ENCODE measurements at places on chromosomes 2 and 18. TPM values are rescaled to one million over a fixed set of nuclear protein-coding genes. Genes with fewer than 3 reads are reported as not detected.

The UGT1A4 gene
- total RNA-seq: not detected

The STARD6 gene
- not detected for total RNA-seq

GRCh38 chr18:59725142-59725541 is 27.9 kb upstream of the CCBE1 start:
- peak; percentile 22 for DNase-seq

DNA sequence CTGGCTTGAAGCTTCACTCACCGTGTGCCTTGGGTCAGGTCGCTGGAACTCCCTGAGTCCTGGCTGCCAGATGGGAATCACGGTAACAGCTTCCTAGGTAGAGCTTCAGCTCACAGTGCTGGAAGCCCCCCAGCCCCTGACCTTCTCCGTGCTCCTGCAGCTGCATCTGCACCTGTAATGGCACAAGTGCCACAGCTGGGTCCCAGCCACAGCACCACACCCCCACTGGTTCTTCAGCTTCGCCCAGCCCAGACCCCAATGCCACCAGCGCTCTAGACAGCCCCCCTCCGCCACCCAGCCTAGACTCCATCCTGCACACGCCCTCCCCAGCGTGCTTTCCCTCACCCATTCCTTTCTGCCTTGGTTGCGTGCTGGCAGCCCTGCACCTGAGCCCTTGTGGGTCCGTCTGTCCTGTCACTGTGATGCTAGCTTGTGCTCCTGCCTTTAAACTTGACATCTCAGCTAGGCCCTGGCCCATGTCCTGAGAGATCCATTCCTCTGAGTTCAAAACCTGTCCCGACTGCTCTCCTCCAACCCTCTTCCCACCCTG is 7.6 kb upstream of the ESPNL start:
- no peak for DNase-seq

- no peak for DNase-seq
These were observed 2.0 kb upstream of the C2orf68 start for GRCh38 chr2:85613717-85614515.

DNA sequence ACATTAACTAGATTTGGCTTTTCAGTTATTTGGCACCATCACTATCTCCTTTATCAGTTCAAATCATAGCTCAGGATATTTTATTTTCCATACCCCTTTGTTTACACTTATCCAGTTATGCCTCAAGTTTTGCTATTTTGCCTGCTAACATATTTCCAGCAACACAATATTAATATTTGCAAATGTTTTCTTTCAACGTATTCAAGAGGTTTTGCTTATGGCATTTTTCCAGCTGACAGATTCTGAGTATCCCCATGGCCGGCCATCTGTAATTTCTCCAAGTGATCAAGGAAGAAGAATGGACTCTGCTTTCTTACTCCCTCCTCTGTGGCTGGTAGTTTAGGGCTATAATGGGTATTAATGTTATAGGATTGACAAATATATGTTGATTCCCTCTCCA is 49.4 kb downstream of the RND3 start:
- no peak for DNase-seq

DNA sequence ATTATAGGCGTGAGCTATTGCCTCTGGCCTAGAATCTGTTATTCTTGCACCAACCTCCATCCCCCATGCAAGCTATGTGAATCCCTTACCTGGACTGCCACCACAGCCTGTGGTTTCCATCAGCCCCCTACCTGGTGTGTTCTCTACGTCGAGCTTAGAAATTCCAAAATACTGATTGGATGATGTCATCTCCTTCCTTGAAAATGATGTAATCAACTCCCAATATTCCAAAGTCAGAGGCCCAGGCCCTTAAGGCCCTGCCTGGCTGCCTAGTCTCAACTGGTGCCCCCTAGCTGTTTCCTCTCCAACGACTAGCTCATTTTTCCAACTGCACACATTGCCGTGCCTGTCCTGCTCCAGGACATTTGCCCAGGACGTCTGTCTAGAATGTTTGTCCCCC is 41.3 kb upstream of the GBX2 start:
- no peak for DNase-seq

GRCh38 chr2:233265899-233266431 is 14.5 kb downstream of the ATG16L1 start:
- DNase-seq: no peak

- no peak for DNase-seq
These were observed 293.8 kb downstream of the LRRTM4 start for GRCh38 chr2:77228391-77228790.

GRCh38 chr2:36360063-36360462 is 4.5 kb downstream of the CRIM1 start:
- no peak for DNase-seq

DNA sequence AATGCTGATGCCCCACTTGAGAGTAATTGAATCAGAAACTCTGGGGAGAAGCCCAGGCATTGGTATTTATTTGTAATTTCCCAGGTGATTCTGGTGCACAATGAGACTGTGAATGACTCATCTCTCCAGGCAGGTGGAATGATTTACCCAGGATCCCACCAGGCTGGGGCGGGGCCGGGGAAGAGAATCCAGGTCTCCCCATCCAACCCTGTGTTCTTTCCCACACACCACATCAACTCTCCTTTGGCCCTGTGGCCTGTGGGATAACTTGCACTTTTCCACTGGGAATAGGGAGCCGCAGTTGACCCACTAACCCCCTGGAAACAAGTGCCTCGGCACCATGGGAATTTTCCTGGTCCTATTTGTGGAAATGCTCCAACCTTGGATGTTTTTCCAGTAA is 409.8 kb downstream of the ZNF521 start:
- no peak for DNase-seq

DNA sequence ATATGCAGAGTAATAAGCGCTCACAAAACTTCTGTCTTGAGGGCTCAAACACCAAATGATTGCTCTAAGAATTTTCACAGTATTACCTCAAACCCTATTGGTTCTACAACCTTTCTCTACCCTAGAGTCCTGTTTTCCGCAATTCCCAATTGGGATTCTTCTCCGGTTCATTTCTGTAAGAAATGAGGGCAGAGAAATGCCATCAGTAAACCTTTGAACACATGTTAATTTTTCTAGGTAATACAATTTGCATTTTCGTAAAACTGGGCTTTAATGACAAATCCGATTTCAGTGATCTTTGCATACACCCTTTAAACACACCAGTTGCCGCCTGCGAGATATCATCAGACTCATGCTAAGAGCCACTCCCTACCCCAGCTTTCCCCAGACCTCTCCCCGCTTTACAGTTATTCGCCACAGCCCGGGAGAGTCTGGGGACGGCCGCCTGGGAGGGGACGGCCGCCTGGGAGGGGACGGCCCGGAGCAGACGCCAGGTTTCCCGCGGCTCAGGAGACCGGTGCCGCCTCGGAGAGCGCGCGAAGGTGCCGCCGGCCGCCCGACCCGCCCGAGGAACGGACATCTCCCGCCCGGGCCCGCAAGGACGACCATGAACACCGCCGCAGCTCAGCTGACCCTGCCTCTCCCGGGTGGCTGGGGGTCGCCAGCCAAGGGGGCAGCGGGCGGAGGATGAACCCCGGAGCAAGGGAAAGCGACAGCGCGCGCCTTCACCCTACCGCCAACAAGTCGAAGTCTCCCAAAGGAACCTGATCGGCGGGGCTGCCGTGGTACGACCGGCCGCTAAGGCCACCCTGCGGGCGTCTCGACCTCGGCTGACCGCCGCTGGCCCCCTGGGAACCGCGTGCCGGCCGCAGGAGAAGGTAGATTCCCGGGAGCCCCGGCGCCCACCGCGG is 463 bp downstream of the SMC6 start:
- DNase-seq: no peak

DNA sequence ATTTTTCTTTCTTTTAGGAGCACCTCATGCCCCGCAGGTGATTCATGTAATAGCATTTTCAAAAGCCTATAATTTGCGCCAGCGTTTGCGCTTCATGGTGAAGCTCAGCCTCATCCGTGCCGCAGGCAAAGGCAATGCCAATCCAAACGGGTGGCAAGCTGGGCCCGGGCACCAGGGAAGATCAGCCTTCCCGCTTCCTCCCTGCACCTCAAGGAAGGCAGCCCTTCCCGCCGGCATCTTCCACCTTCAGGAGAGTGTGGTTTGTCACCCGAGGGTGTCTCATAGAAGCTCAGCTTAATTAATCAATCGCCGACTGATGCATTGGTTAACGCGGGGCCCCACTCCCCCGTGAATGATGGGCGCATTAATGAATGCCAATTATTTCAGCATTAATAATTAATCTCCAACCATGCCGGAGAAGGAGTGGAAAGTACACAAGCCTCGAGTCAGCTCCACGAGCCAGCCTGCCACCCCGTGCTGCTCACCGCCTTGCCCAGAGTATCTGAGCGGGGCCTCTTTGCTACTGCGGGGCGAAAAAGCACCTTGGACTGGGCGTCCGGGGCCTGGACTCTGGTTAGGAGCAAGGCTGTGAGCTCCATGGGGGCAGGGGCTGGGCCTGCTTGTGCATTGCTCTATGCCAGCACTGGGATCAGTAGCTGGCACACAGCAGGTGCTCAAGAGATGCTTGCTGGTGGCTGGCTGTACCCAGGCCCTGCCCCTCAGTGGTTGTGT is 13.0 kb downstream of the INHBB start:
- no peak for DNase-seq

DNA sequence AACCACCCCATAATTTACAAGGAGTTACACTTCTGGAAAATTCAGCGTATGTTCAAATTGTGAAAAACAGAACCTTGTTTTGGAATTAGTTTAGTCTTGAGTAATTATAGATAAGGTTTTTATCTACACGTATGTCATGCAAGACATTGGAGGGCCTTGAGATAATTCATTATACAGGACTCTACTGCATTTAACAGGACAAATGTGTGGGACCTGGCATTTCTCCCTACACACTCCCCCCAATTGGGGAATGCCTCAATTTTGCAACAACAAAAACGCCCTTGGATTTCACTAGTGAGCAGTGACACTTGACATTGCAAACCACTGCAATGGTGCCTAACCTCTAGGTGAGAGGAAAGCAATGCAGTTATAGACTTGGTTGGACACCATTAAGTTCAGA is 11.4 kb downstream of the SLC1A4 start:
- DNase-seq: no peak

- peak; percentile 75 for DNase-seq
These were observed 131.1 kb downstream of the AFF3 start for GRCh38 chr2:100011272-100011731.

All from HFFc6 (cell line).